ENCODE measurements at places on chromosomes 11 and 22. TPM values are rescaled to one million over a fixed set of nuclear protein-coding genes. Genes with fewer than 3 reads are reported as not detected.

PTGDR2 gene
- total RNA-seq = 0.14 TPM

GAL3ST3 gene
- total RNA-seq = 0.17 TPM

FOLR1 gene
- not detected for total RNA-seq

DMC1 gene
- total RNA-seq = 16.3 TPM

LSP1 gene
- total RNA-seq = 42.9 TPM

OR5P2 gene
- total RNA-seq = not detected

NLRP14 gene
- total RNA-seq = not detected

OR4D5 gene
- total RNA-seq = not detected

CNIH2 gene
- 1.2 TPM for total RNA-seq

PDGFB gene
- 3.8 TPM for total RNA-seq

DNA sequence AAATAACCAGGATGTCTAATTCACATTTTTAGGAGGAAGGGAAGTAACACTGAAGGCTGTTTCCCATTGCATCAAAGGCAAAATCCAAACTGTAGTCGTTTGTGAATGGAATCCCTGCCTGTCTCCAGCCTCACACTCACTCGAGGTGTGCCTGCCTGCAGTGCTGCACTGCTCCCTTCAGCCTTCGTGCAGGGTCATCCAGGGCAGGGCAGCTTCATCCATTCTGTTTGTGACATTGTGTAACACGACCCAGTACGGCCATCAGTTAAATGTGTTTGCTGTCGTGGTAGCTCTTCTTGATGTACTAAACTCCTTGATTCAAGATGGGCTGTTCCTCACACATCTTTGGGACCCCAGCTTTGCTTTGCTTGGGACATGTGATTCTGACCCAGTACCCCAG lies 34.3 kb downstream of the LDLRAD3 start:
- no peak for DNase-seq

DNA sequence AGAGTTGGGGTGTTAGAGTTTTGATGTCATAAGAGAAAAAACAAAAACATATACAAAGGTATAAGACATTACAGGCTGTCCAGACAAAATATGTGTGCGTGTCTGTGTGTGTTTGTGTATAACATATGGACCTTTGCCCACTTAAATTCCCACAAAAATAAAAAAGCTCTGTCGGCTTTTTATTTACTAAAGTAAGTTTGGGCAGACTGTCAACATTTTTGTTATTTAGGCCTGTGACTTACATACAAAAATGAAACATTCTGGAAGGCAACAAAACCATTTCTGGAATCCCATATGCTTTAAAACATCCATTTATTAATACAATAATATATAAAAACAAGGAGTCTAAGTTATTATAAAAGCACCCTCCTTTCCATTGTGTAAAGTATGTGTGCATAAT lies 960.1 kb upstream of the FAT3 start:
- no peak for DNase-seq

GRCh38 chr11:123362186-123362585 lies 67.9 kb upstream of the GRAMD1B start:
- DNase-seq = no peak

- no peak for DNase-seq
Observed at GRCh38 chr11:128095466-128095981, 491.8 kb downstream of the ETS1 start.

DNA sequence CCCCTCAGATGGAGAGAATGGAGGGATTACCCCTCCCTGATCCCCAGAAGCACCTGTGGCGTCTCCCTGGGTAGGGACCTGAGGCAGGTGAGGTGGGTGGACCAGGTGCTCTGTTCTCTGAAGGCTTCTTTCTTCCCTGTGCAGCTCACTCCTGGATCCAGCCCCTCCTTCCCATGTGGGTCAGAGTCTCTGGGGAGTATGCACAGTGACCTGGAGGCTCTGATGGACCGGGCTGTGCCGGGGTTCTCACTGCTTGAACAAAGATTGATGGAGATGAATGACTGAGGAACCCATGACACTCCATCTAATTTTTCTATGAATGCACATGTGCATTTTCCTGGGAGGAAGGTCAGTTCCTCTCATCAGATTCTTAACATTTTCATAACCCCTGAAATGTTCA lies 78.6 kb upstream of the SHANK2 start:
- DNase-seq = no peak

- DNase-seq = no peak
Observed at GRCh38 chr22:38713921-38714320, 8.2 kb downstream of the GTPBP1 start.

DNA sequence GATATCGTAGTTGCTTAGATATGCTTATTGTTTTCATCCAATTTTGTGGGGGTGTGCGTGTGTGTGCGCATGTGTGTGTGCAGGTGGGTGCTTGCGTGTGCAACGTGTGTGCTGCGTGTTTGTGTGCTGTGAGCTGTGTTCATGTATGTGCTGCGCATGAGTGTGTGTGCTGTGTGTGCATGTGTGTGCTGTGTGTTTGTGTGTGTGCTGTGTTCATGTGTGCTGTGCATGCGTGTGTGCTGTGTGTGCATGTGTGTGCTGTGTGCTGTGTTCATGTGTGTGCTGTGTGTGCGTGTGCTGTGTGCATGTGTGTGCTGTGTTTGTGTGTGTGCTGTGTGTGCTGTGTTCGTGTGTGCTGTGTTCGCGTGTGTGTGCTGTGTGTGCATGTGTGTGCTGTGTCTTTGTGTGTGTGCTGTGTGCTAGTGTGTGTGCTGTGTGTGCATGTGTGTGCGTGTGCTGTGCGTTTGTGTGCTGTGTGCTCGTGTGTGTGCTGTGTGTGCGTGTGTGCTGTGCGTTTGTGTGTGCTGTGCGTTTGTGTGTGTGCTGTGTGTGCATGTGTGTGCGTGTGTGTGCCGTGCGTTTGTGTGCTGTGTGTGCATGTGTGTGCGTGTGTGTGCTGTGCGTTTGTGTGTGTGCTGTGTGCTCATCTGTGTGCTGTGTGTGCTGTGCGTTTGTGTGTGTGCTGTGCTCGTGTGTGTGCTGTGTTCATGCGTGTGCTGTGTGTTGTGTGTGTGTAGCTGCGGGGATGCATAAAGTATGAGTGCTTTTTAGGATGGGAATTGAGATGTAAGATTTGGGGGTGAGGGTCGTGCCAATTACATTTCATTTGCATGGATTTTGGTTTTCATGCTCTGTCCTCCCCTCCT lies 7.6 kb downstream of the IGF2 start:
- no peak for DNase-seq

- no peak for DNase-seq
Observed at GRCh38 chr11:57490456-57491248, 24.9 kb downstream of the SLC43A1 start.

GRCh38 chr11:38315151-38315550 lies 1717.1 kb upstream of the RAG2 start:
- DNase-seq = no peak

DNA sequence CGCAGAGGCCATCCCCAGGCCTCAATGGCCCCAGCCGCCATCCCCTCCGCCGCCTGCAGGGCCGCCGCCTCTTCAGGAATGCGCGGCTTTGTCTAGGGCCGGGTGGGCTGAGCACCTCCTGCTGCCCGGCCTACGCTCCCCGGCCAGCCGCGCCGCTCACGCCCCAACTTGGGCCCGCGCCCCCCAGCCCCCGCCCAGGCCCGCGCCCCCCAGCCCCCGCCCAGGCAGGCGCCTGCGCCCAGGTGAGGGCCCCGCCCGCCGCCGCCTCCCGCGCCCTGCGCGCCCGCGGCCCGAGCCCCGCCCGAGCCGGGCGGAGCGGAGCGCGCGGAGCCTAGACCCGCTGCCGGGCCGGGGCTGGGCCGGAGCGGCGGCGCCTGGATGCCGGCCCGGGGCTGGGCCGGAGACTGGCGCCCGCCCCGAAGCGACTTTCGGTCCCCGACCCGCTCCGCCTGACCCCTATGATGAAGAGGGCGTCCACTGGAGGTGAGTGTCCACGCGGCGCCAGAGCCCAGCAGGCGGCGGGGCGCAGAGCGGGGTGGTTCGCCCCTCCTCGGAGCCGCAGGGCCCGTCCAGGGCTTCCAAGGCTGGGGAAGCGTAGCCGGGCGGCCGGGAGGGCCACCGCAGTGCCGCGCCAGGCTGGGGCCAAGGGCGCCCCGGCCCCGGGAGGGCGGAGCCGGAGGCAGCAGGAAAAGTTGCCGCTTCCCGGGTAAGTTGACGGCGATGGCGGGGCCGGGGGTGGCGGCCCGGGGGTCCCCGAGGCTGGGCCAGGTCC lies 34.3 kb upstream of the PRODH start:
- DNase-seq = no peak

GRCh38 chr11:105589346-105589745 lies 20.5 kb upstream of the GRIA4 start:
- no peak for DNase-seq

DNA sequence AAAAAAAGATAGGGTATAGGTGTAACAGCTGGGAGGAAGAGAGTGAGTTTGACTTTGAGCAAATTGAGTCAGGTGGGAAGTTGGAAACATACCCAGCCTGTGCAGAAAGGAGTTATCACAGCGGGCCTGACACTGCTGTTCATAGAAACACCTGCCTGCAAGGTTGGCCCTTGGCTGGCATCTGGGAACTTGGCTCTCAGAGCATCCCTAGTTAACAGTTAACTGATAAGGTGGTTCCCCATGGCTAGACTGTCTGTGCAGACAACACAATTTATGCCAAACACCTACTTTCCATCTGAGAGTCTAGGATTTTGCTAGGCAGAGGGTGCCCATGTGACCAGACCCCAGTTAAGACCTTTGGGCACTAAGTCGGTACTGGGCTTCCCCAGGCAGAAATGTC lies 31.4 kb downstream of the ADAMTS8 start:
- DNase-seq = no peak

GRCh38 chr11:104792861-104793260 lies 105.4 kb downstream of the CASP12 start:
- DNase-seq = no peak

DNA sequence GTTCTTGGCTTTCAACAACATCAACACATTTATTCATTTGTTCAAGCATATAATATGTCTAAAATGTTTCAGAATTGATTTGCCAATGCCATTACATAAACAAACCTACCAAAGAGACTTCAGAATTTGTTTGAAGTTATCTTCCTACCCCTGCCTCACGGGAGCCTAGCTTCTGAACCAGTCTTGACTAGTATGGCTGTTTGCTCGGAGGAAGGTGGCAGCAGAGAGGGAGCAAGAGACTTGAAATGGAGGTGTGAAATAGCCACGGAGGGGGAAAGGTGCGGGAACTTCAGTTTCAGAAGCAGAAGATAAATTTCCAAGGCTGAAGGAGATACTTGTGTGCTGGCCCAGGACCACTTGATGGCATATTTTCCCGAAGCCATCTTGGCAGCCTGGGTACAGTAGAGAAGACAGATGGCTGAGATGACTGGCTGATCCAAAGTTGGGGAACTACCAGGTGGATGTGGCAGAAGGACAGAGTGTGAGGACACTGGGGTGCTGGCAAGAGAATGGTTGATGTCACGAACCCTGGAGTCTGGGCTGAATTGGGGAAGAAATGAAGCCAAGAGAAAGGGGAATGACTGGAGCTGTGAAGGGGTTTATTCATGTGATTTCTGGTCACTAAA lies 14.0 kb upstream of the MTCH2 start:
- DNase-seq = no peak
